ENCODE measurements at places on chromosomes 12 and 14. TPM values are rescaled to one million over a fixed set of nuclear protein-coding genes. Genes with fewer than 3 reads are reported as not detected.
A peak's percentile ranks its signal among the peaks of the same experiment; 100 is the strongest.

GRCh38 chr12:6603095-6603567, 4.0 kb downstream of the CHD4 start:
- no peaks in the 10 kb centered on the region for H3K27me3 ChIP-seq
- H3K4me1 ChIP-seq, result peaks cover 25% of the 10 kb centered on the region
- H3K36me3 ChIP-seq, result peaks cover 4% of the 10 kb centered on the region

DNA sequence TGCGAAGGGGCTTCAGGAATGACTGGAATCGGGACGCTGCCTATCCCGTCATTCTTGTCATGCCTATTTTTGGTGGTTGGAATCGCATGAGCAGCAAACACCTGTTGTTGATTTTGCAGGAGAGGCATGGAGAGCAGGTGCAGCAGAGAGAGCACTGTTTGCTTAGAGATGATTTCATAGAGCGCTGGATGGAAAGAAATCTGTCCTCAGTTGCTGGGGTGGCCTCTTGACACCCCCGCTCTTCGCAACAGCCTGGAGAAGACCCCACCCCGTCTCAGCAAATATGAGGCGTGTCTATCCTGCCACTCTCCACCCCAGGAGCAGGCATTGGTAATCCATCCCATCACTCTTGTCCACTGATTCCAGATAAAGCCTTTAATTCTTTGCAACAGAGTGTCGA, 19.3 kb upstream of the NCOR2 start:
- H3K36me3 ChIP-seq, result no peaks in the 10 kb centered on the region
- no peak overlapping the region for H3K27ac ChIP-seq
- peak; percentile 2 for DNase-seq
- H3K4me1 ChIP-seq, result no peaks in the 10 kb centered on the region
- H3K27me3 ChIP-seq, result no peaks in the 10 kb centered on the region

STYX gene
- total RNA-seq, result 4.6 TPM

CD63 gene
- total RNA-seq, result 636 TPM
